Activated gamma-delta T cell treated with anti-CD3 and anti-CD28 coated beads, Interleukin-2, amount 50 U/mL, for 16 hours (primary cell): ENCODE measurements at places on chromosomes 7 and 10.

GRCh38 chr7:114852293-114852692, 69.6 kb upstream of the MDFIC start:
- DNase-seq = no peak

GRCh38 chr10:27771231-27771630, 25.6 kb upstream of the MKX start:
- no peak for DNase-seq

DNA sequence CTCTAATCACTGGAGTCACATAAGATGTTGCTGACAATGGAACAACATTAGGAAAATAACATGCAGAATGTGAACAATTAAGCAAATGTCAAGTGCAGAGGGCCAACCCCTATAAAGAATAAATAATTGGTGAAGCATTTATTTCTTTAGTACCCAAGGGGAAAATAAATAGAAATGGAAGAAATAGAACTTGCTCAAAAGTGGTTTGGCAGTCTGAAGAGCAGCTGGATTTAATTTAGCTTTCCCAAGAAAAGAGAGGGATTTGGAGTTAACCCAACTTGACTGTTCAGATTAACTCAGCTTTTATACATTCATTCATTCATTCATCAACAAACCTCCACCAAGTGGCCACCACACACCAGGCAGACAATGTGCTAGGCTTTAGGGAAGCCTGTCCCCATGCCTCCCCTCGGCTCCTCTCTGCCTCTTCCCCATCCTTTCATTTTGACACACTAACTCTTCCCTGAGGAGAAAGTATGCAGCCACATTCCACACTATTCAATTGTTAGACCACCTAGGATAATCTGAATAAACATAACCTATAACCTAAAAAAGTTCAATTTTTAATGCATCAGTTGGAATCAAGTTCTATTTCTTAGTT, 295.5 kb downstream of the AHR start:
- no peak for DNase-seq

DNA sequence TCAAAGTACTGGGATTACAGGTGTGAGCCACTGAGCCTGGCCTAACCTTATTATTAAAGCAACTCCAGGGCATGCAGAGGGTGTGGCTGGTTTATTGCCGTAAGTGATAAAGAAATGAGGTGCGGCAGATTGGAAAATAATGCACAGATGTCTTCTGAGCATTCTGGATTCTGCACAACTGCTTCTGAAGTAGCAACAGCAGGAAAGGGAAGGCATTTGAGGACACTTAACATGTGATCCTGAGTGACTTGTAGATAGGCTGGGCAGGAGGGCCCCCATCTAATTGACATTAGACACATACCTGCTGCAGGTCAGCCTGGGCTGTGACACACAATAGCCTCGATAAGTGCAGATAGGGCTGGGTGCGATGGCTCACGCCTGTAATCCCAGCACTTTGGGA, 5.6 kb downstream of the RHBDD2 start:
- no peak for DNase-seq

- no peak for DNase-seq
Measured at GRCh38 chr7:142383841-142384492, 126.1 kb upstream of the PRSS58 start.

GRCh38 chr7:137501562-137501961, 158.0 kb upstream of the PTN start:
- no peak for DNase-seq

GRCh38 chr10:43844221-43844620, 195.5 kb upstream of the ZNF32 start:
- DNase-seq = no peak

DNA sequence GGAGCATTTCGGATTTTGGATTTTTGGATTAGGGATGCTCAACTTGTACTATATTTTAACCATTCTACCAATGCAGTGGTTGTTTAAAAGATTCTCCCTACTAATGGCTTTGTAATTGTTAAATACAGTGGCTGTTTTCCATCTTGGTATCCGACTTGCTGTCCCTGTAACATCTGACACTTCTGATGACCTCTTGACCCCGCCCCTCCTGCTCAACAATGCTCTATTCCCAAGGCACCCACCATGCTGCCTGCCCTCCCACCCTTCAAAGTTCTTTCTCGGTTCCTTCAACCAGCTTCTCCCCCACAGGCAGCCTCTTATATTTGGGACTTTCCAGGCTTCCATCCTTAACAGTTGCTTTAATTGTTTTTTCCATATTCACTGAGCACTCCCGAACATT, 2.0 kb downstream of the PRTFDC1 start:
- DNase-seq = no peak

GRCh38 chr10:1410469-1411395, 326.6 kb downstream of the ADARB2 start:
- no peak for DNase-seq

- DNase-seq = no peak
Measured at GRCh38 chr10:97278491-97278989, 13.9 kb downstream of the ARHGAP19 start.
